ENCODE measurements at places on chromosomes 4 and X.

GRCh38 chr4:98908182-98908581 is 20.8 kb downstream of the EIF4E start:
- DNase-seq, result no peak

DNA sequence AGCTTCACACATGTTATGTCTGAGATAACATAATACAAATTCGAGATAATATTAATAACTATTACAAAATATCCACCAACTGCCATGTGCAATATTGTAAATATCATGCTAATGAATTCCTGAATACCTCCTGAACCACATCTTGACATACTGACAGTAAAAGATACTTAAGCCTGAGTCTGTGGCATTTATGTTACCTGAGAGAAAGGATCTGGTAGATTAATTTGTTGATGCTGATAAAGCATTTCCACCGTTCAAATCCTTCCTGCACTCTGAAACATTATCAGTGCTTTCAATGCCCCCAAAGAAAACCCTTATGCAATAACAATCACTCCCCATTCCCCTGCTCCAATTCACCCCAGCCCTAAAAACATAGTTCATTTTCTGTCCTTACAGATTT is 38.8 kb upstream of the ADGRA3 start:
- DNase-seq, result no peak

DNA sequence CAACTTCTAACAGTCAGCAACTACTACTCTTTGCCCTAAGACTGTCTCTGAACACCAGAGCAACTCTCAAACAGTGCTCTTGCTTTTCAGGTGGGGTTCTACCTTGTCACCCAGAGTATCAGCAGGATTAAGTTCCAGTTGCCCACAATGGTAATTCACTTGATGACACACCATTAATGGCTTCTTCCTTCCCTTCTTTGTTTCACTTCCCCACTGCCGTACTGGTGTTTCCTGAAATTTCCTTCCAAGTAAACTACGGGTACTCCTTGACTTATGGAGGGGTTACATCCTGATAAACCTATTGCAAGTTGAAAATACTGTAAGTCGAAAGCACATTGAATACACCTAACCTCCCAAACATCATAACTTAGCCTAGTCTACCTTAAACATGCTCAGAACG is 36.6 kb upstream of the PDK3 start:
- no peak for DNase-seq

DNA sequence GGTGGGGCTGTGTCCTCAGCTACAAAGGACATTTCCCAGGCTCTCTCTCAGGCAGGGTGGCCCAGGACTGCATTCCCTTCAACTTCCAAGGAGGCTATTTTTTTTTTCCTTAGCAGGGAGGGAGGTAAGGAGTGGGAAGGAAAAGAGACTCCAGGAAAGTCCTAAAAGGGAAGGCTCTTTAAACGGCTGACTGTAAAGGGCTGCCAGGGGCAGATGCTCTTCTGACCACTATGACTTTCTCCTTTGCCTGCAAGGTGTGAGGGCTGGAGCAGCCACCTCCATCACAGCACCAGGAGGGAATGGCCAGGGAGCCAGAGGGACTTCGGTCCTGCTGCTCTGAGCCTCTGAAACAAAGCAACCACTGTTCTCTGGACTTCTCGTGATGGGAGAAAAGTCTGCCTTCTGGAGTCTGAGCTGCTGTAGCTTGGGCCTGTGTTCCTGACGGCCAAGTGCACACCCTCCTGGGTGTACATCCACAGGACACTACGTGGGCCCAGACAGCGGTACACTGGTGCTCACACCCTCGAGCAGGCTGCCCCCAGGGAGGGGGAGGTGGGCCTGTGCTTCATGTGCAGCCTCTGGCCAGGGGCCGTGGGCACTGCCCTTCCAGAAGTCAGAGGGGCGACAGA is 17.9 kb downstream of the NAT8L start:
- DNase-seq, result no peak

- DNase-seq, result no peak
Observed at GRCh38 chrX:153865321-153865580, 20.7 kb downstream of the L1CAM start.

DNA sequence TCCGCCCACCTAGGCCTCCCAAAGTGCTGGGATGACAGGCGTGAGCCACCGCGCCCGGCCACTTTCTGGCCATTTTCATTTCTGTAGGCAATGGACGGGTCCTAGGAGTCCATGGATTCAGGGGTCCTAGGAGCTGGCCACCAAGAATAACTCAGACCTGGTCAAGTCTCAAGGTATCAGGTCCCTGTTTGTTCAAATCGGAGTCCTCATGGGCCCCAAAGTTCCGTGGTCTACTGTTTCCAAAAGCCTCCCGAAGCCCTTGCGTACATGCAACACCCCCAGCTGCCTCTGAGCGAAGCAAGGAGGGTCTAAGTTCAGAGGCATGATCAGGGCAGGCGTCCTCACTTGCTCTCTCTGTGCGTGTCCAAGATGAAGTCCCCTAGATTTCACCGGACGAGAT is 30.1 kb downstream of the P2RY8 start:
- no peak for DNase-seq

GRCh38 chr4:15665753-15666365 is 10.7 kb upstream of the FBXL5 start:
- no peak for DNase-seq

GRCh38 chr4:1082215-1083182 is 30.9 kb downstream of the RNF212 start:
- DNase-seq, result no peak

DNA sequence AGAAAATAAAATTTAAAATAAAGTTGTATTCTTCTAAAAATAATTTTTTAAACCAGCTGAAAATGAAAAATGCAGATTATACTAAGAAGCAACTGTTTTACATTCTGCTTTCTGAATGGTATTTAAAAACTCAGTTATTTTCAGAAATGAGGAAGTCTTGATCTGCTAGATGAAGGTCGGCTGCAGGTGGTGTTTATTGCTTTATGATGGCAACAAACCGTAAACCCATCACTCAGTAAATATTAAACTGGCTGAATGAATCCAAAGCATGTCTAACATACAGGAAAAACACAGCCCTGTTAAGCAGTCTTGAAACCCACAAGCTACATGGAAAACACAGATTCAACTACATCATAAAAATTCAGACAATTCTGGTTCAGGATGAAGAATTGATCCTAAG is 29.3 kb downstream of the DYNLT3 start:
- DNase-seq, result no peak

DNA sequence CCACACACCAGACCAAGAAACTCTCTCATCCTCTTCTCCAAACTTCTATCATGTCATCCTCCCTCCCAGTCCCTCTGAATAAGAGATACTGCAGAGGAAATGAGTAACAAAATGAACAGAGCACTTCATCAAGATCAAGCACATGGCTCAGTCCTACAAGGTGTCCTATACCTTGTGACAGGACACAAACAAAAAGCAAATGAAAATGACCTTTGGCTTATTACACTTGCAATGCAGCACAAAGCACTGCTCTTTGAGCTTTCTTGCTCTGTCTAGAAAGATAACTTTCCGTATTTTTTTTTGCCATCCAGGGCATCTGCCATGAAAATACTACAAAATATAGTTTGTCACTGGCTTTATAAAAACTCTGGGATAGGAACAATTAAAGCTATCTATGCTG is 402.7 kb downstream of the HNRNPD start:
- no peak for DNase-seq

GRCh38 chr4:72312032-72312650 is 256.9 kb downstream of the ADAMTS3 start:
- no peak for DNase-seq

DNA sequence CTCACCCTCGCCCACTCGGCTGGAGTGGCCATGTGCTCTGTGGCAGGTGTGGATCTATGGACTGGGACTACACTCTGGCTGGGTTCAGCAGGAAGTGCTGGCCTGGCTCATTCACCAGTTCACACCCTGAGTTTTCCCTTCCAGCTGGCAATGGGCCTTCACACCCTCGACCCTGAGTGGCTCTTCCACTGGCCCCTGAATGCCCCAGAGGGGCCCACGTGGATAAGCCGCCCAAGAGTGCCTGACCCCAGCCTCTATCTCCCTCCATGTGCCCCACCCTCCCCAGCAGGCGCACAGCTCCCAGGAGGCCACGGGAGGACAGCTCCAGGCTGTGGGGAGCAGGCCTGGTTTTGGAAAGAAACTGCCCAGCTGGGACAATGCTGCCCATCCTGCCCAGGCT is 234.1 kb downstream of the AFAP1 start:
- DNase-seq, result no peak

DNA sequence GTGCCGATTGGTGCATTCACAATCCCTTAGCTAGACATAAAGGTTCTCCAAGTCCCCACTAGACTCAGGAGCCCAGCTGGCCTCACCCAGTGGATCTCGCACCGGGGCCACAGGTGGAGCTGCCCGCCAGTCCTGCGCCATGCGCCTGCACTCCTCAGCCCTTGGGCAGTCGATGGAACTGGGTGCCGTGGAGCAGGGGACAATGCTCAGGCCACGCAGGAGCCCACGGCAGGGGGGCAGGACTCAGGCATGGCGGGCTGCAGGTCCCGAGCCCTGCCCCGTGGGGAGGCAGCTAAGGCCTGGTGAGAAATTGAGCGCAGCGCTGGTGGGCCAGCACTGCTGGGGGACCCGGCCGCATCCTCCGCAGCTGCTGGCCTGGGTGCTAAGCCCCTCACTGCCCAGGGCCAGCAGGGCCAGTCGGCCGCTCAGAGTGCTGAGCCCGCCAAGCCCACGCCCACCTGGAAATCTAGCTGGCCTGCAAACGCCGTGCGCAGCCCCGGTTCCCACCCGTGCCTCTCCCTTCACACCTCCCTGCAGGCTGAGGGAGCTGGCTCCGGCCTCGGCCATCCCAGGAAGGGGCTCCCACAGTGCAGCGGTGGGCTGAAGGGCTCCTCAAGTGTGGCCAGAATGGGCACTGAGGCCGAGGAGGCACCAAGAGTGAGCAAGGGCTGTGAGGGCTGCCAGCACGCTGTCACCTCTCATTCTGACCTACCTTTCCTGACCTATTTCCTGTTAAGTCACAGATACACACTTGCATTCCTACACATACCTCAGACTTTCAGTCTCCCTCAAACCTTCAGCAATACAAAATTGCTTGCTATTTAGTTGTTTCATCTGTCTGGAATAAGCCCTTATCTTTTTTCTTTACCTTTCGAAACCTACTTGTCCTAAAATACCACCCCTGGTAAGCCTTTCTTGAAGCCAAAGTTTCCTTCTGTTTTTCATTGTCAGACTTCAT is 20.7 kb downstream of the UBE2K start:
- no peak for DNase-seq

- no peak for DNase-seq
Observed at GRCh38 chr4:26311633-26312032, 9.2 kb upstream of the RBPJ start.

GRCh38 chr4:110702326-110702725 is 79.4 kb upstream of the PITX2 start:
- DNase-seq, result no peak

DNA sequence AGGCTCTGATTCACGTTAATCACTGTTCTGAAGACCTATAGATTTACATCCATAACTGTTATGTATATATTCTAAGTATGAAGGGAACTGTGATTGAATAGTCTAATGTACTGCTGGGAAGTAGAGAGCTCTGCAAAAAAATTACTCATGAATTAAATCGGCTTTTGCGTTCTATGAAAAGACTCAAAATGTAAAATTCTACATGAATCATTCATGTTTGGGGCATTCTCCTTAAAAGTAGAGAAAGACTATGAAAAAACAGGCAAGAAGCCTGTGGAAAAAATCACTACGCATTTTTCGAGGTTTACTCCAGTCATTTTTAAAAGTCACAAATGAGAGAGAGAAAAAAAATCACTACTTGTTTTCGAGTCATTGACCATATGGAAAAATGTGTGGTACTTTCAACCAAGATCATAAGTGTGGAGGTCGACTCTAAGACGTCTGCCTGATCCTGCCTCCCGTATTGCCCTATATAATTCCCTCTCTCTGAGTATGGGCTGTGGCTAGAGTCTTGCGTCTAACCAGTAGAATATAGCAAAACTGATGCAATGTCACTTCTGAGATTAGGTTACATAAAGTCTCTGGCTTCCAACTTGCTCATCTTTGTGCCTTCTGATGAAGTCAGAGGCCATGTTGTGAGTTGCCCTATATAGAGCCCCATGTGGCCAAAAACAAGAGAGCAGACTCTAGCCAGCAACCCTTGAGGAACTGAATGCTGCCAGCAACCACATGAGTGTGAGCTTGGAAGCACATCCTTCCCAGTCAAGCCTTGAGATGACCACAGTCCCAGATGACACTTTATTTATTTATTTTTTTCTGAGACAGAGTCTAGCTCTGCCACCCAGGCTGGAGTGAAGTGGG is 32.1 kb upstream of the VEGFD start:
- DNase-seq, result no peak

DNA sequence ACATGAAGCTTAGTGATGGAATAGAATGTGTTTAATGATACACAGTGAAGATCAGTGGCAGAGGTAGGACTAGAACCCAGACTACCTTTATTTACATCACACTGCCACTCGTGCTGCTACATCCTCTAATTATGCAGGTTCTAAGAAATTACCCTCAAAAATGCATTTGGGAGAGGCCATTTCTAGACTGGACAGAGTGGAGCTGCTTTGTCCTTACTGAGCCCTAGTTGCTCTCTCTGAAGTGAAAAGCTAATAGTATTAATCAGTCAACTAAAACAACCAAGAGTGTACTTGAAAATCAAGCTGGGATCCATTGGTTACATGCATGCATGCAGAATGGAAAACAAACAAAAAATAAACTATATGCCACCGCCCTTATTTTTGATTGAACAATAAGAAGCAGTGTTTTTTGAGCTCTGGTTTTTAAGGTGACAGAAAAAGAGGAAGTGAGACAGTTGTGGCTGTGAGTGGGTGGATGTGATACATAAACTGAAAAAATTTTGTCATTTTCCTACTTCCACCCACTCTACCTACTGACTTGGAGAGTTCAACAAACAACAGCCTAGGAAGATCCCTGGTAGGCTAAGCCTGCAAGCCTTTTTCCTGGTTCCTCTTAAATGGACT is 6.8 kb upstream of the VSIG4 start:
- DNase-seq, result no peak

- no peak for DNase-seq
Observed at GRCh38 chr4:183384516-183384915, 59.9 kb upstream of the CDKN2AIP start.

GRCh38 chr4:151169223-151169622 is 69.8 kb downstream of the RPS3A start:
- DNase-seq, result no peak
